ENCODE measurements at places on chromosomes 6 and 20.

DNA sequence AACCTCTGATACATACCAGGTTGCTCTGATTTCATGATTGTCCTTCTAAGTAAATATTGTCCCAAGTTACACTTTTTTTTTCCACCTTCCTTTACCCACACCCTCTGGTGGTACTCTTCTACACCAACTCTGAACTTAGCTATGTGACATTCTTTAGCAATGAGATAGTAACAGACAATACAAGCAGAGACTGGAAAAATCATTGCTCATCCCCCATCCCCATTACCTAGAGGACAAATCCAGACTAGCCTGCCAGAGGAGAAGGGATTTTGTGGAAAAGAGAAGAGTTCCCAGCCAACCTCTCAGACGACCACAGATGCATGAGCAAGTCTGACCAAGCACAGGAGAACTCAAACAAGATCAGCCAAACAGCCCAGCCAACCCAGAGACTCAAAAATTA is 32.8 kb upstream of the TFAP2B start:
- no peak overlapping the region for H3K4me3 ChIP-seq
- no peak for DNase-seq
- H3K27ac ChIP-seq: no peak overlapping the region
- H3K4me1 ChIP-seq: no peaks in the 10 kb centered on the region
- H3K27me3 ChIP-seq: no peaks in the 10 kb centered on the region
- no peaks in the 10 kb centered on the region for H3K36me3 ChIP-seq

- no peak overlapping the region for H3K4me3 ChIP-seq
- DNase-seq: no peak
- H3K27ac ChIP-seq: no peak overlapping the region
- peaks cover 68% of the 10 kb centered on the region for H3K36me3 ChIP-seq
- H3K4me1 ChIP-seq: no peaks in the 10 kb centered on the region
Observed at GRCh38 chr20:25461786-25462545, 54.5 kb downstream of the GINS1 start.

- peak; percentile 4 for DNase-seq
- H3K27me3 ChIP-seq: peaks cover 30% of the 10 kb centered on the region
- H3K4me3 ChIP-seq: no peak overlapping the region
- no peaks in the 10 kb centered on the region for H3K36me3 ChIP-seq
Observed at GRCh38 chr20:63129991-63130657, 85.8 kb downstream of the YTHDF1 start.

- H3K4me1 ChIP-seq: peaks cover 11% of the 10 kb centered on the region
- no peak for DNase-seq
- H3K27me3 ChIP-seq: peaks cover 5% of the 10 kb centered on the region
- H3K4me3 ChIP-seq: peak overlapping the region; percentile 100
- no peaks in the 10 kb centered on the region for H3K36me3 ChIP-seq
Observed at GRCh38 chr6:28442586-28442985, 705 bp downstream of the ZSCAN23 start.

DNA sequence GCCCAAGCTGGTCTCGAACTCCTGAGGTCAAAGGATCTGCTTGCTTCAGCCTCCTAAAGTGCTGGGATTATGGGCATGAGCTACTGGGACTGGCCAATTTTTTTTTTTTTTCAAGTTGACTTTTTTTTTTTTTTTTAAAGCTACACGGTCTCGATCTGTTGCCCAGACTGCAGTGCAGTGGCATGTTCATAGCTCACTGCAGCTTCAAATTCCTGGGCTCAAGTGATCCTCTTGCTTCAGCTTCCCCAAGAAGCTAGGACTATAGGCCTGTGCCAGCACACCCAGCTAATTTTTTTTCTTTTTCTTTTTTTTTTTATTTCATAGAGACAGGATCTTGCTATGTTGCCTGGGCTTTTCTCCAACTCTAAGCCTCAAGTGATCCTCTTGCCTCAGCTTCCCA is 59.5 kb downstream of the NCOA3 start:
- H3K4me3 ChIP-seq: no peak overlapping the region
- H3K4me1 ChIP-seq: peaks cover 58% of the 10 kb centered on the region
- no peak overlapping the region for H3K27ac ChIP-seq

GRCh38 chr20:62885896-62886708 is 24.5 kb upstream of the TCFL5 start:
- H3K4me3 ChIP-seq: no peak overlapping the region
- peaks cover 70% of the 10 kb centered on the region for H3K36me3 ChIP-seq
- DNase-seq: no peak
- no peaks in the 10 kb centered on the region for H3K27me3 ChIP-seq

GRCh38 chr6:108839083-108839642 is 9.1 kb upstream of the ARMC2 start:
- peak; percentile 16 for DNase-seq
- H3K36me3 ChIP-seq: no peaks in the 10 kb centered on the region
- H3K4me1 ChIP-seq: peaks cover 27% of the 10 kb centered on the region
- no peak overlapping the region for H3K27ac ChIP-seq
- H3K4me3 ChIP-seq: peak overlapping the region; percentile 56

- peaks cover 20% of the 10 kb centered on the region for H3K36me3 ChIP-seq
- H3K4me1 ChIP-seq: peaks cover 37% of the 10 kb centered on the region
- DNase-seq: no peak
Observed at GRCh38 chr20:38092915-38093314, 59.4 kb downstream of the RPRD1B start.

GRCh38 chr6:130063806-130064205 is 45.4 kb downstream of the L3MBTL3 start:
- H3K4me3 ChIP-seq: no peak overlapping the region
- no peak for DNase-seq
- no peaks in the 10 kb centered on the region for H3K4me1 ChIP-seq
- H3K27me3 ChIP-seq: no peaks in the 10 kb centered on the region

DNA sequence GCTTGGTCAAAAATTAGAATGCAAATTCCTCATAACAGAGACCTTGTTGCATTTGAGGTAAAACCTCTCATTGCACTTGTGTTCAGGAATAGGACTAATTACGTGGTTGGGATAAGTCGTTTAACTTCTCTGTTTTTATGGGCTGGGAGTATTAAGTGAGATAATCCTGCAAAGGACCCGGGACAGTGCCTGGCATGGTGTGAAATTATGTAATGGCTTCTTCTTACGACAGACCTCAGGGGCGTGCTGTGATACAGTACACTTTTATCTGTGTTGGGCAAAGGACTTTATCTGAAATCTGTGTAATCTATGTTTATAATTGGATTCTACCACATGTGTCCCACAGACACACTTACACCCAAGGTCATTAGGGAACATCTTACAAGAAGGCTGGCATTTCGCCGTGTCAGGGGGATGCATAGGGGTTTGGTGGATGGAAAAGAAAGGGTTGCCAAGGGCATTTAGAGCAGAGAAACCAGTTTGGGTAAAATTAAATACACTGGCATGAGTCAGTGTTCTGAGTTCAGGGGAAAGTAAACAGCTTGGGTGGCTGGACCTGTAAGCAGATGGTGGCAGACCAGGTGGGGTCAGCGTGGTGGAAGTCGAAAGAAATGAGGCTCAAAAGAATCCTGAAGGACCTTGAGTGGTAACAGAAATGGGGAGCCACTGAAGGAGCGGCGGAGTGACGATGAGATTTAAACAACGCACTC is 17.2 kb upstream of the RTF2 start:
- H3K4me3 ChIP-seq: no peak overlapping the region
- DNase-seq: no peak

GRCh38 chr6:40825102-40825501 is 213.9 kb downstream of the UNC5CL start:
- H3K4me3 ChIP-seq: no peak overlapping the region
- DNase-seq: no peak
- peaks cover 5% of the 10 kb centered on the region for H3K27me3 ChIP-seq

DNA sequence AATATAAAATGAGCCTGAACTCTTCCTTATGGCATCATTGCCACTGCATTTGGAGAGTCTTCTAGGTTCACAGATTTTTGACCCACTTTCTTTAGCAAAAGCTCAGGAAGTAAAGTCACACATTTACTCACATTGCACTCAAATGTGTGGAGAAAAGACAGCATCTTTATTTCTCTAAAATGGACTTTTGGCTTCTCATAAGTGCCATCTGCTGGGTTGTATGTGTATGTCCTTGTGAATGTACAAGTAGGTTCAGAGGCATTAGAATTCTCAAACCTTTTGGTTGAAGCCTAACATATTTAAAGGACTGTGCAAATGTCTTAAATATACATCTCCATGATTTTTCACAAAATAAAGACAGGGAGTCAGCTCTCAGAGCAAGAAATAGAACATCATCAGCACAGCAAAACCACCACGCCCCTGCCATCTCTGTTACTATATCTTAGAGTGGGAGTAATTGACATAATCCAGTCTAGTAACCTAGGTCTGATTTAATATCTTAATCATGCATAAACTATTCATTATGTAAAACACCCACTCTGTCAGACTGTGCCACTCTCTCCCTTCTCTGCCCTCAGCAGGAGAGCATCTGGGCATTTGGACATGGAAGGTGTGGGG is 42.2 kb upstream of the SPTLC3 start:
- H3K36me3 ChIP-seq: peaks cover 5% of the 10 kb centered on the region
- no peaks in the 10 kb centered on the region for H3K27me3 ChIP-seq
- no peak overlapping the region for H3K27ac ChIP-seq
- no peak overlapping the region for H3K4me3 ChIP-seq
- H3K4me1 ChIP-seq: peaks cover 17% of the 10 kb centered on the region

- peaks cover 13% of the 10 kb centered on the region for H3K27me3 ChIP-seq
- peaks cover 90% of the 10 kb centered on the region for H3K4me1 ChIP-seq
- H3K27ac ChIP-seq: no peak overlapping the region
- no peak overlapping the region for H3K4me3 ChIP-seq
- H3K36me3 ChIP-seq: no peaks in the 10 kb centered on the region
Observed at GRCh38 chr20:48195121-48195870, 410.0 kb upstream of the SULF2 start.

DNA sequence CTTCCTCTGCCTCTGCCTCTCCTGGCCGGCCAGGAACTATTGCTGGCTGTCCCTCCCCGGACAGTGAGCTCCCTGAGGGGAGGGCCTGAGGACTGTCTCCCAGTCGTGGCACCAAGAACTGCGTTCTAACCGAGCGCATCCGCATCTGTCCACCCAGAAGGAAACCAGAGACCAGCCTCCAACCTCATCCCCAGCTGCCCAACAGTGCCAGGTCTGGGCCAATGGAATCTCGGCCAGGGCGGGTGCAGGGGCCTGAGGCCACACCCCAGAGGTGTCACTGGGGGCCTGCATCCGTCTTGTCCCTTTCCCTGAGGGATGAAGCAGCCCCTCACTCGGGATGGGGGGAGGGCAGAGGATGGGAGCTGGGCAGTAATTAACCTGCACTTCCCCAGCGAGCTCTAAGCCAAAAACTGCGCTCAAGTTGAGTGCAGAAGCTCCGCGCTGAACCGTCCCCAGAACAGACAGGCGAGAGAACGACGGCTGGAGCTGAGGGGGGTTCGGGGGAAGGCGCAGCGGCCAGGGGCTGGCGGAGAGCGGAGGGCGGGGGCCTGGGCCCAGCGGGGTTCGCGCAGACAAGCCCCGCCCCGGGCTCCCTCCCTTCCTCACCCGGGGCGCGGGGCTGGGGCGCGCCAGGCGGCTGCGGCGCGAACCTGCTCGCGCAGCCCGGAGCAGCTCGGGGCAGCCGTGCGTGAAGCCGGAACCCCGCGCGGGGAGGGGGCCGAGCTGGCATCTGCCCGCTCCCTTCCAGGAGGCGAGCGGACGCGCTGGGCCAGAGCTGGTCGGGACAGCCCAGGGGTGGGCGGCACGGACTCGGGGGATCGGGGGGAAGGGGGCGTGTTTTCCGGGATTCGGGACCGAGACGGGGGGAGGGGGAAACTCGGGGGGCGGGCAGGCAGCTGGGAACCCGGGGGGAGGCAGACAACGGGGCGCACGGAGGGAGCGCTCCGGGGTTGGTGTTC is 1.4 kb downstream of the TFEB start:
- DNase-seq: peak; percentile 85
- peak overlapping the region; percentile 84 for H3K4me3 ChIP-seq
- peaks cover 26% of the 10 kb centered on the region for H3K4me1 ChIP-seq

- no peak for DNase-seq
- H3K4me3 ChIP-seq: peak overlapping the region; percentile 45
- no peaks in the 10 kb centered on the region for H3K27me3 ChIP-seq
- peaks cover 21% of the 10 kb centered on the region for H3K4me1 ChIP-seq
- H3K27ac ChIP-seq: peak overlapping the region; percentile 73
- no peaks in the 10 kb centered on the region for H3K36me3 ChIP-seq
Observed at GRCh38 chr6:102742754-102743356, 1349.3 kb downstream of the GRIK2 start.

DNA sequence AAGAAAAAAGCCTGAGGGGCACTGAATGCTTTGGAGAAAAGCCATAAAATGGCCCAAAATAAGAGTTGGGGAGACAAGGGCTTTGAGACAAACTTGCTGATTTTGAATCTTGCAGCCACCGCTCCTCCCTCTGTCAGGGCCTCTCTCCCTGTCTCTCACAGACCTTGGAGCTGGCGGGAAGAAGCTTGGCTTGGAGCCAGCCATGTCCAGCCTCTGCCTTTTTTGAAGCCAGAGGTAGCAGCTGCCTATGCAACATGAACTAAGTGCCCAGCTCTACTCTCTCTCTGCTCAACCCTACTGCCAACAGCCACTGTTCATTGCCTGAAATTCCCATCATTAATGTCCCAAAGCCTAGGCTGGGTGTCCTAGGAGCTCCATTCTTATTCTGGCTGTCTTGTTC is 63.7 kb upstream of the CTNNBL1 start:
- H3K36me3 ChIP-seq: no peaks in the 10 kb centered on the region
- H3K27me3 ChIP-seq: peaks cover 68% of the 10 kb centered on the region
- no peak overlapping the region for H3K27ac ChIP-seq

DNA sequence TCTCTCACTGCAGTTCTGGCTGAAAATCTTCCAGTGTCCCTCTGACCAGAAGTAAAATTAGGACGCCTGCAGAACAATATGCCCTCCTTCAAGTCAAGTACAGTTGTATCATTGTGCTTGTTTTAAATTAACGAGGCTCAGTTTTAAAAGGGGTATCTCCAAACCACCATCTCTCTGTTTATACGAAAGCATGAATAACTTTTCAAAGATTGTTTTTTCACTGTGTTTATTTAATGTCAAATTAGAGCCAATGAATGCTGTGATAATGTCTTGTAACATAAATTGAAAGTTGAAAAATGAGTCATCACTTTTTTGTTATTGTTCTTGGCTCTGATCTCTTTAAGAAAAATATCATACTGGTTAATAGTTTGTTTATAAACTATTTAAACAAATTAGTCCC is 230.7 kb upstream of the THEMIS start:
- no peak for DNase-seq
- no peak overlapping the region for H3K4me3 ChIP-seq
- no peaks in the 10 kb centered on the region for H3K27me3 ChIP-seq
- H3K4me1 ChIP-seq: no peaks in the 10 kb centered on the region
- H3K27ac ChIP-seq: no peak overlapping the region

Measured in nephron progenitor cell (in vitro differentiated cells).